ENCODE measurements at places on chromosomes 7 and 10.
A peak's percentile ranks its signal among the peaks of the same experiment; 100 is the strongest.

DNA sequence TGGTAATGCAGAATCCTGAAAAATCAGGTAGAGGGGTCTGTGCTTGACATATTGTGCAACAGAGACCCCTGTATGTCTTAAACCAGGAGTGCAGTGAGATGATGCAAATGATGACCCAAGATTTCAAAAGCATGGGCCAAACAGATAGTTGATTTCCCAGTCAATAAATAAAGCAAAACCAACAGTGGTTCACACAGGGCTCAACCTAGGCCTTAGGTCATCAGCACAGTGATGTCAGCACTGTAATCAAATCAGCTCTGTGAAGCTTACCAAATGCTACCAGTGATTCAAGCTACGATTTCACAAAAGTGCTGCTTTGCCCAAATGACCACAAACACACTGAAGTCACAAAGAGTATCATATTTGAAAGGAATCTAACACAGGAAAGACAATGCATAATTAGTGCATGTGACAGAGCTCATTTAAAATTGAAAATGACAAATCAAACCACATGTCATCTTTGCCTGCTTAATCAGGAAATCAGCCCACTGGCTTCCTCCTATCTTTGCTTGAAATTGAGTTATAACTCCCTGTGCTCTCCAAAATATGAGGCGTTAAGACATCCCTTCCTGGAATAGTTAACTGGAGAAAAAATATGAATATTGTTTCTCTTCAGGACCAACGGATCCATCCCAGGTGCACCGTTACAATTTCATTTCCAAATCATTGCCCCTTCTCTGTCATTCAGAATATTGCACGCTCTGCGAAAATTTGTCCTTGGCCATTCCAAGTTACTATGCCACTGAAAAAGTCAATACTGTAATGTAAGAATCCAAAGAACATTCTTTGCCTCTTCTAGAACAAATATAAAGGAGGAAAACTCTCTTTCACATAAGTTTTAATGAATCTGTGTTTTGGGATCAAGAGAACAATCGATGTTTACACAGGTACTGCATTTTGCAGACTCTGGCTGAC, 41.9 kb upstream of the ASL start:
- H3K4me1 ChIP-seq: no peaks in the 10 kb centered on the region
- no peak overlapping the region for H3K27ac ChIP-seq
- H3K36me3 ChIP-seq: no peaks in the 10 kb centered on the region
- no peak overlapping the region for H3K4me3 ChIP-seq

DNA sequence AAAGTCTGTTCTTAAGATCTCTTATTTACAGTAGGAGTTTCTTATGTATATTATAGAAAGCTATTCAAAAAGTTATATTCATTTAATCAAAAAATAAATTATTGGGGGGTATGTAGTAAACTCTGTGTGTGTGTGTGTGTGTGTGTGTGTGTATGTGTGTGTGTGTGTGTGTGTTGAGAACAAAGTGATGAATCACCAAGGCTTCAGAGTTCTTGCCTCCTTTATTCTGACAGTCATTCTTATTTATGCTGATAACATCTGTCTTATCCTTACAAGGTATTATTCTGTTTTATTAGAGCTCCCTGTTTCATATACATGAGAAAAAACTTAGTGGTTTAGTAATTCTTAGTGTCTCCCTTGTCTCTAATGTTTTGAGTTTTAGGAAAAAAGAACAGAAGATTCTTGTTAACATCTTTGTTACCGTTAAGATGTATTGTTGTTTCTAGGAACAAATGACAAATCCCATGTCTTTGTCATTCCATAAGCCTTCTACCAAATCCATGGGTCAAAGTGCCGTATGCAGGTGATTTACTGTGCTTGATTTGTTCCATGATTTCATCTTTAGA, 424.0 kb downstream of the EXOC4 start:
- no peaks in the 10 kb centered on the region for H3K36me3 ChIP-seq
- no peaks in the 10 kb centered on the region for H3K4me1 ChIP-seq
- no peak overlapping the region for H3K27ac ChIP-seq
- DNase-seq: no peak
- H3K4me3 ChIP-seq: no peak overlapping the region
- H3K27me3 ChIP-seq: no peaks in the 10 kb centered on the region

- no peak overlapping the region for H3K4me3 ChIP-seq
- no peak overlapping the region for H3K27ac ChIP-seq
- H3K27me3 ChIP-seq: no peaks in the 10 kb centered on the region
These were observed 52.4 kb upstream of the PRKAR1B start for GRCh38 chr7:779480-779879.

DNA sequence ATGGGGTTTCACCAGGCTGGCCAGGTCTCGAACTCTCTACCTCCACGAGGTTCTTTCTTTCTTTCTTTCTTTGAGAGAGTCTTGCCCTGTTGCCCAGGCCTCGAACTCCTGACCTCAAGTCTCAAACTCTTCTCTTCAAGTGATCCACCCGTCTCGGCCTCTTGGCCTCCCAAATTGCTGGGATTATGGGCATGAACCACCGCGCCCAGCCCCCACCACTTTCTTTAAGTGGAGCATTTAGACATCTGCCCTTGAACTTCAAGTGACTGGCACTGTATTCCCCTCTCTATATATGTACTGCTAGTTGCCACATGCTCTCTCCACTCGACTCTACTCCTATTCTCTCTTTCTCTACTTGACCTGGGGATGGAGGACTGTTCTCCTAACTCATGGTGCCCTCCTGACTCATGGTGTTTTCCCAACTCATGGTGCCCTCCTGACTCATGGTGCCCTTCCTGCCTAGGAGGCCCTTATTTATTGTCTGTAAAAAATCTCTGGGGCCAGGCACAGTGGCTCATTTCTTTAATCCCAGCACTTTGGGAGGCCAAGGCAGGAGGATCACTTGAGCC, 19.3 kb upstream of the ACHE start:
- no peaks in the 10 kb centered on the region for H3K27me3 ChIP-seq
- H3K27ac ChIP-seq: no peak overlapping the region
- H3K36me3 ChIP-seq: no peaks in the 10 kb centered on the region
- H3K4me1 ChIP-seq: no peaks in the 10 kb centered on the region
- no peak for DNase-seq
- H3K4me3 ChIP-seq: no peak overlapping the region

DNA sequence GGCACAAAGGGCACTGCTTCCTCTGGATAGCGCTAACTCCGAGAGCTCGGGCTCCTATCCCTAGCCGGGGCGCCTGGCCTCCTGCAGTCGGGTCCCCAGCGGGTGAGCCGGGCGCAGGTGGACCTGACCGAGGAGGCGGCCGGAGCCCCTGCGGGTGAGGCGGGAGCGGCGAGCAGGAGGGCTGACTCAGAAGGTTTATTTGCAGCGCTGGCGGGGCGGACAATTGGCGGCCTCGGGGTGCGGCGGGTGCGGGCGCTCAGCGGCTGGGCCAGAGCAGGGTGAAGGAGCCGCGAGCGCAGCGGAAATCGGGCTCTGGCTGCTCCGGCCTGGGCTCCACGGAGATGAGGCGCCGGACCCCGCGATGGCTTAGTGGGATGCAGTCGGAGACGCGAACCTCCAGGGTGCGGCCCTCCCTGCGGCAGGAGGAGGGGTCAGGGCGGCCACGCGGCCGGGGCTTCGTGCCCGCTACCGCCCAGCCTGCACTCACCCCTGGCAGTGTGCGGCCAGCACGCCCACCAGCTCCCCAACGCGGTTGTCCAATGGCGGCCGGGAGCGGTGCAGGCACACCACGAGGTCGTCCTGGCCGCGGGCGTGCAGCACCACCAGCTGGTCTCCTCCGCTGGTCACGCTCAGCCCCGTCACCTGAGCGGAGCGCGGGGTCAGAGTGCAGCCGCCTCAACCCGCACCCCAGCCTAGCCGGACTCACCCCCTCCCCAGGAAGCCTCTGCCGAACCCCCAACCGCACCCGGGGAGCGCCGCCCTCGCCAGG, 16.1 kb downstream of the MYO1G start:
- H3K36me3 ChIP-seq: no peaks in the 10 kb centered on the region
- no peak for DNase-seq
- peaks cover 7% of the 10 kb centered on the region for H3K27me3 ChIP-seq
- peak overlapping the region; percentile 39 for H3K4me3 ChIP-seq
- no peak overlapping the region for H3K27ac ChIP-seq
- H3K4me1 ChIP-seq: no peaks in the 10 kb centered on the region

- H3K36me3 ChIP-seq: no peaks in the 10 kb centered on the region
- H3K27ac ChIP-seq: no peak overlapping the region
- H3K4me1 ChIP-seq: no peaks in the 10 kb centered on the region
- no peak overlapping the region for H3K4me3 ChIP-seq
- H3K27me3 ChIP-seq: no peaks in the 10 kb centered on the region
These were observed 141.4 kb upstream of the HABP2 start for GRCh38 chr10:113411456-113411855.

GRCh38 chr7:146455091-146455655, 338.6 kb downstream of the CNTNAP2 start:
- no peak overlapping the region for H3K4me3 ChIP-seq
- no peak for DNase-seq
- no peak overlapping the region for H3K27ac ChIP-seq
- H3K36me3 ChIP-seq: no peaks in the 10 kb centered on the region
- no peaks in the 10 kb centered on the region for H3K4me1 ChIP-seq
- H3K27me3 ChIP-seq: no peaks in the 10 kb centered on the region
